Sigmoid colon (tissue), 7 donors: ENCODE measurements at places on chromosomes 2 and 18. TPM values are rescaled to one million over a fixed set of nuclear protein-coding genes. Genes with fewer than 3 reads are reported as not detected.

The CFC1 gene
- total RNA-seq = not detected

GRCh38 chr2:48714245-48714644 lies 41.3 kb downstream of the LHCGR start:
- DNase-seq = no peak
- peak overlapping the region; percentile 4 for H3K27ac ChIP-seq
- H3K4me1 ChIP-seq = peaks cover 32% of the 10 kb centered on the region
- H3K27me3 ChIP-seq = peaks cover 10% of the 10 kb centered on the region

DNA sequence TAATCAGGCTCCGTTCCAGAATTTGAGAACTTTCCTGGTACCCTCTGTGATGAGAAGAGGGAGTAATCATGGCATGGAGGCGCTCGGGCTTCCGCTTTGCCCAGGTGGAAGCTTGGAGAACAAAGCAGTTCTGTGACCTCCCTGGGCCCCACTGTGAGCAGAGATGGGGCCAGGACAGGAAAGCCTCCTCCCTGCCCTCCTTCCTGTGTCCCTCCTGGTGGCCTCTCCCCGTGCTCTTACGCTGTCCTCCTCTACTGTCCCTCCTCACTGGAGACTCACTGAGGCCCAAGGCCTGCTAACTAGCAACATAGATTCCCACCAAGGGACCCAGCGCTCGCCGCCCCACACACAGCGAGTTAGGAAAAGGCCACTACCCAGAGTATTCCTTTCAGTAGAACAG lies 119.8 kb downstream of the MAPK4 start:
- no peaks in the 10 kb centered on the region for H3K27me3 ChIP-seq
- no peak for DNase-seq
- no peak overlapping the region for H3K27ac ChIP-seq
- H3K4me1 ChIP-seq = no peaks in the 10 kb centered on the region
- no peaks in the 10 kb centered on the region for H3K36me3 ChIP-seq
- H3K4me3 ChIP-seq = no peak overlapping the region

DNA sequence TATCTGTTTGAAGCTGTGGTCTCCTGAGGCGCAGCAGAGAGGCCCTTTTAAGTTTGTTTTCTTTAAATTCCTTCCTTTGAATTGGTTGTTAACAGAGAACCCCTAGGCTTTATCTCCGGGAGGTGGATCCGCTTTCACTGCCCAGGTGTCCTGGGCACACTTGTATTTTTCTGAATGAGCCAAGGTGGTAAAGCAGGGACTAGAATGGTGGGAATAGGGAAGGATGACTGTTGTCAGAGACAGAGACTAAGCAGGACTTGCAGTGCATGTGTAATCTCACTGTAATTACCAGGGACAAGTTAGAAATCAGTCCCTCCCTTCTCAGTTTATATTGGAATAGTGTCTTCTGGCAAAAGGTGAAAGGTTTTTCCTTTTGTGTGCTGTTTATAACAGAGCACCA lies 72.8 kb downstream of the PHLPP1 start:
- no peaks in the 10 kb centered on the region for H3K27me3 ChIP-seq
- H3K4me1 ChIP-seq = peaks cover 64% of the 10 kb centered on the region
- no peak for DNase-seq
- H3K36me3 ChIP-seq = no peaks in the 10 kb centered on the region
- H3K27ac ChIP-seq = no peak overlapping the region

DNA sequence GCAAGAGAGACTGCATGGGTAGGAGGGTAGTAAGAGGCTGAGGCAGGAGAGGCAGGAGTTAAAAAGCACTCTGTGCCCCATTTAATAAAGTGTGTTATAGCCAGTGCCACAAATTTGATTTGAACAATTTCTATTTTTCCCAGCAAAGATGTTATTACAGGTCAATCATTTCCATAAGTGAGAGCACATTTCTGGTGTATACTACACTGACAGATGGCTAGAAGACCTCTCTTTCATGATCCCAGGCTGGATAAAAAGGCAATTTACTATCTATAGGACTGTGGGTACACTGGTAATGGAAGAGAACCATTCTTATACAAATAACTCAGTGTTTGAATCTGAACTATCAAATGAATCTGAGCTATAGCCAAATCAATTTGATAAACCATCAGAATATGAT lies 176.2 kb downstream of the FSHR start:
- no peak overlapping the region for H3K4me3 ChIP-seq
- no peaks in the 10 kb centered on the region for H3K27me3 ChIP-seq
- H3K36me3 ChIP-seq = no peaks in the 10 kb centered on the region
- no peak overlapping the region for H3K27ac ChIP-seq
- no peaks in the 10 kb centered on the region for H3K4me1 ChIP-seq
